Vagina (tissue), 2 donors: ENCODE measurements at places on chromosomes 2 and 18.

GRCh38 chr18:49178321-49178720 is 227.6 kb upstream of the SMAD7 start:
- DNase-seq = no peak

DNA sequence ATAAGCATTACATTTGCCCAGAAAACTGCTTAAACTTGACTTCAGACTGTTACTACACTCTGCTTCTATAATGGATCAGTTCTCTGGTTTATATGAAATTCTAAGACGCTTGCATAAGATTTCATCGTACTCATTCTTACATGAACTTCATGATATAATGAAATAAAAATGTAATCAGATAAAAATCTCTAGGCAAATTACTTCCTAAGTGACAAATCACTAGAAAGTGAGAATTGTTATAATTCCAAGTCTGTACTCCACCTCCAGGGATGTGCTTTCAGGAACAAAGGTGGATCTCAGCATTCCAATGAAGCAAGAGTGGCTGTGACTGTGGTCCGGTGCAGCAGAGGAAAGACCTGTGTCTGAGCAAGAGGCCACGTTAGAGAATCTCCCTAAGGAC is 226.2 kb downstream of the PIEZO2 start:
- DNase-seq = no peak

GRCh38 chr2:55459279-55459678 is 39.6 kb upstream of the CCDC88A start:
- DNase-seq = no peak

- DNase-seq = no peak
These were observed 29.5 kb downstream of the METTL8 start for GRCh38 chr2:171404261-171404660.

DNA sequence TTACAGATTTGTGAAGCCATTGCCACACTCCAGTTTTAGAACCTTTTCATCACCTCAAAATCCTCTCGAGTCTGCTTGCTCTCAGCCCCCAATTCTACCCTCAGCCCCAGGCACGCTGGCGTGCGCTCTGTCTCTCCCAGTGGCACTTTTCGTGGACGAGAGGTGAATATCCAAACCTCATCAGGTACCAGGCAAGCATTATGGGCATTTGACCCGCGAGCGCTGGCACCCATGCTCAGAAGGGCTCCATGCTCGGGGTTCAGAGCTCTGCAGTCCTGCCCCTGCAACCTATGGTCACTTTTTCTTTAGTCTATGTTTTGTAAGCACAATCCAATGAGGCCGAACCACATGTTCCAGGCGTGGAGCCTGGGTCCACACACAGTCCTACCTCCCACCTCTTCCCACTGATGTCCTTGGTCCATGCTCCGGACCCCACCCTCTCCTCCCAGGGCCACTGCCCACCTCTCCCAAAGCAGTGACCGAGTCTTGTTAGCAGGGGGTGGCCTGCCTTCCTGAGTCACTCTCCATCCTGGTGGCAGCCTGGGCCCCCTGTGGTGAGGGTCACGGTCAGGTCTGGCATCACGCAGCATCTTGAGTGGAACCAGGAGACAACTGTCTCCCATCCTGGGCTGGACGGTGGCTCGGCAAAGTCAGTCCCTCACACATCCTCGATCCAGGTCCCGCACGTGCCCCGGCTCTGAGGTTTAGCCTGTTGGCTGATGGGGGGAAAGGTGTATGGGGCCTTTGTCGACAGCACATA is 256.9 kb downstream of the NDUFA10 start:
- no peak for DNase-seq

DNA sequence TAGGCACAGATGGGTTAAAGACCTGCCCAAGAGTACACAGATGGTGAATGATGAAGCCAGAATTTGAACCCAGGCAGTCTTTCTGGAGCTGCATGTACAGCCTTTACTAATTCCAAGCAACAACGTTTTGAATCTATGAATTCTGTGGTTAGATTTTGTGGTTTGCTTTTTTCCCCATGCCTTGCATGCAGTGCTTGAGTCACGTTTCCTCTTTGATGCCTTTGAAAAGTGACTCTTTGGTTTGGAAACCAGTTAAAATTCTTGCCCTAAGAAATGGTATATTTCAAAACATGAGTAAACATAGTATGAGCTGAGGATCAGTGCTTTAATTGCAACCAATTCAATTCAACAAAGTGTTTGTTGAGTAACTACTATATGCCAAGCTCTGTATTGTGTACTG is 48.2 kb upstream of the PPM1B start:
- no peak for DNase-seq

GRCh38 chr2:239382384-239382880 is 18.4 kb downstream of the HDAC4 start:
- DNase-seq = no peak

GRCh38 chr2:222043897-222044296 is 254.9 kb downstream of the PAX3 start:
- DNase-seq = no peak
